ENCODE measurements at places on chromosomes 4 and X. TPM values are rescaled to one million over a fixed set of nuclear protein-coding genes. Genes with fewer than 3 reads are reported as not detected.

DNA sequence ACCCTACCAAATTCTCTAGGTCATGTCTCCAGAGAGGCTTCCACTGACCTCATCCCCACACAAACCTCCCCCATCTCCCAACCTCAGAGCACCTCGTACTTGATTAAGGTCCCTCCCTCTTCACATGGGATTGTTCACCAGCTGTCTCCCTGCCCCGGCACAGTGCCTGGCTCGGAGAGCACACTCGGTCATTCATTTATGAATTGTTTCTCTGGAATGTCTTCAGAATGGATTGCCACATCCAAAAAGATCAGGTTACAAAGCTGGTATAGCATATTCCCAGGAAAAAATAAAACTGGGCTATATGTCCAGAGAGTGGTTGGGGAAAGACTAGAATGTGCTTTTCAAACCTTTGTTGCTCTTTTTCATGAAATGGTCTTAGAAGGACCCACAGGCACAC lies 21.6 kb downstream of the JAKMIP1 start:
- no peak for DNase-seq

- no peak for DNase-seq
Measured at GRCh38 chr4:57442831-57443291, 332.7 kb upstream of the IGFBP7 start.

Gene PDGFRA
- total RNA-seq, result 141 TPM

Gene SLC10A4
- total RNA-seq, result 6.6 TPM

GRCh38 chr4:38266616-38267015 lies 306.4 kb downstream of the PTTG2 start:
- no peak for DNase-seq

All from vagina (tissue), 2 donors.